Small intestine (tissue), 16 donors: ENCODE measurements at places on chromosomes 16 and 17. TPM values are rescaled to one million over a fixed set of nuclear protein-coding genes. Genes with fewer than 3 reads are reported as not detected.

RNF222 gene
- polyA plus RNA-seq = not detected

AXIN1 gene
- 26.6 TPM for polyA plus RNA-seq

CPPED1 gene
- polyA plus RNA-seq = 34.0 TPM

- peaks cover 2% of the 10 kb centered on the region for H3K27me3 ChIP-seq
- H3K27ac ChIP-seq = no peak overlapping the region
- H3K36me3 ChIP-seq = no peaks in the 10 kb centered on the region
- no peak overlapping the region for H3K4me3 ChIP-seq
- no peak for DNase-seq
These were observed 20.5 kb downstream of the PRKCB start for GRCh38 chr16:23856251-23856709.

DNA sequence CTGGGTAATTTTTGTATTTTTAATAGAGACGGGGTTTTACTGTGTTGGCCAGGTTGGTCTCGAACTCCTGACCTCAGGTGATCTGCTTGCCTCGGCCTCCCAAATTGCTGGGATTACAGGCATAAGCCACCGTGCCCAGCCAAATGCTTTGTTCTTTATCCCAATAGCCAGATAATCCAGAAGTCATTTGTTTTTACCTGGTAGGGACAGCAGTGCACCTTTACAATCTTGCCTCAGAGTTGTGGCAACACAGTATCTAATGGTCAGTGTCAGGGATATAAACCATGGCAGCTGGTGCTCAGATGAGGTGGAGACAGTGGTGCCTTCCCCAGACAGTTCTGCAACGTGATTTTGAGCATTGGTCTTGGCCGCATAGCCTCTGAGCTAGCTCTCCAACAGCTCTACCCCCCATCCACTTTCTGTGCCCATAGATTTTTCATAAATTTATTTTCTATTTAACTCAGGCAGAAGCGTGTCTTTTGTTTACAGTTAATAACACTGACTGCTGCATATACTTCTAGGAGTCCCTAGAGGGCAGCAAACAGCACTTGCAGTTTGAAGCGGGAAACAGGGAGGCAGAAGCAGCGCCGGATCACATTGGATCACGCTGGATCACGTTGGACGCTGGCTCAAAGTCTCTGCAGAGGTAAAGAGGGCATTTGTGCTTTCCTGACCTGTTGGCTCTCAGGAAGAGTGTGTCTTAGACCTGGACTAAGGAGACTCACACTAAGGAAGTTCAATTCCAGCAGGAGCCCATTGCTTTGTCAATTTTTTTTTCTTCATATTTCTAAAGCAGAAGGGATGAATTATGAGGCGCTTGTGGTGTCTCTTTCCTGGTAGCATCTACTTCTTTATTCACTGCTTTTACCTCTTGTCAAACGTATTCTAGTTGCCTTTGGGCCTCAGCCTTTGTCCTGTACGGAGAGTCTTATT is 5.1 kb upstream of the GGT6 start:
- H3K36me3 ChIP-seq = no peaks in the 10 kb centered on the region
- H3K4me3 ChIP-seq = no peak overlapping the region
- peak; percentile 91 for DNase-seq
- H3K27me3 ChIP-seq = no peaks in the 10 kb centered on the region

- peak; percentile 42 for DNase-seq
- no peak overlapping the region for H3K27ac ChIP-seq
- H3K4me1 ChIP-seq = no peaks in the 10 kb centered on the region
- no peaks in the 10 kb centered on the region for H3K27me3 ChIP-seq
- peak overlapping the region; percentile 96 for H3K4me3 ChIP-seq
- no peaks in the 10 kb centered on the region for H3K36me3 ChIP-seq
These were observed 440 bp downstream of the NPRL3 start for GRCh38 chr16:138049-138417.

DNA sequence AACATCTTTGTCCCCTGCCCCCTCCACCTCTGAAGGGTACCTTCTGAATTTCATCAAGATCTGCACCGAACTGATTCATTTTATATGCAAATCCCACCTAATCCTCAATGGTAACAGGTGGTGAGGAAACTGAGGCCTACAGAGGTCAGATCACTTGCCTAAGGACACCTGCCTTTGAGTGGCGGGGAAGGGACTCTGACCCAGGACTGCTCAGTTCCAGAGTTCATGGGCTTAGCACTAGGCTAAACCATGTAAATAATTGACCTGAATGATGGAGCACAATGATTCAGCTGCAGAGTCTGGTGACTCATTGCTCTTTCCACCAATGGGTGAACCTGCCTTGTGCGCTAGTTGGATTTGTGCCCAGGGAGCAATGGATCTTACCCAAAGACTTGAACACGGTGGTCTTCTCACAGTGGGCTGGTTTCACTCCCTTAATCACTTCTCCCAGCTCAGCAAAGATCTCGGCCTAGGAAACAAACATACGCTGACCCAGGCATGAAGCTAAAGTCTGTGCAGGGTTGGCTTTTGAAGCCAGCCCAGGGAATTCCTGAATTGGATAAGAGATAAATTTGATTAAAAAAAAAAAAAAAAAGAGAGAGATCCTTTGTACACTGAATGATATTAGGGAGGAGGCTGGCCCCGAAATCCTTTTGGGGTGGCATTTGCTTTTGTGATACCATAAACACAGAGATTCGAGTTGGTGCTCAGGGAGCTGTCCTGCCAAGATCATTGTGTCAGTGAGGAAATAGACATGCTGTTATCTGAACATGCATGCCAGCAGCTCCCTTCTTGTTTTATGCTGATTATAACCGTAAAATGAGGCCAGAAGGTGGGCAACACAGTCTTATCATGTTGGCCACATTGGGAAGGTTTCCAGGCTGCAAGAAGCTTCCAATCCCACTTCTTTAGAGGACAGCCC is 17.0 kb downstream of the CRYM start:
- no peak overlapping the region for H3K4me3 ChIP-seq
- peak; percentile 92 for DNase-seq
- H3K27ac ChIP-seq = peak overlapping the region; percentile 52

- H3K27me3 ChIP-seq = no peaks in the 10 kb centered on the region
- DNase-seq = peak; percentile 23
- no peak overlapping the region for H3K27ac ChIP-seq
- no peak overlapping the region for H3K4me3 ChIP-seq
These were observed 2.3 kb downstream of the GP1BA start for GRCh38 chr17:4934173-4934979.

DNA sequence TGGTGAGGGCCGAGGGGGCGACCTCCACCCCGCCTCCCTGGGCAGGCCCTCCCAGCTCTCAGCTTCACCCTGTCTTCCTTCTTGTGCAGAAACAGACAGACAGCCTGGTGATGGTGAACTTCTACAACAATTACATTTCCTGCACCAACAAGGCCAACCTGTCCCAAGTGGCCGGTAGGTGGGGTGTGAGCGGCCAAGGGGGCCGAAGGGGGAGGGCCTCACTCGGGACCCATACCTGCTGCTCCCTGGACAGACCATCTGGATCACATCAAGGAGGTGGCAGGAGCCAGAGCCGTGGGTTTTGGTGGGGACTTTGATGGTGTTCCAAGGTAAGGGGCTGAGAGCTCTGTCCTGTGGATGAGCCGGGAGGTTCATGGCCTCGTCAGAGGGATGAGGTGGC is 20.1 kb downstream of the CHMP1A start:
- no peaks in the 10 kb centered on the region for H3K27me3 ChIP-seq
- peaks cover 44% of the 10 kb centered on the region for H3K36me3 ChIP-seq
- no peak overlapping the region for H3K4me3 ChIP-seq
- peaks cover 17% of the 10 kb centered on the region for H3K4me1 ChIP-seq
- H3K27ac ChIP-seq = no peak overlapping the region
- no peak for DNase-seq
